ENCODE measurements at places on chromosomes 11 and 22. TPM values are rescaled to one million over a fixed set of nuclear protein-coding genes. Genes with fewer than 3 reads are reported as not detected.

Gene CLDN5
- not detected for total RNA-seq

Gene POLR2F
- 101 TPM for total RNA-seq

Gene MUC5AC
- total RNA-seq = not detected

Gene TIMP3
- 35.1 TPM for total RNA-seq

Gene GAL
- total RNA-seq = 1.6 TPM

Gene TEX54
- total RNA-seq = not detected

Gene OR2AG2
- total RNA-seq = 0.03 TPM

Gene KCNQ1OT1
- total RNA-seq = 0.25 TPM

Data from foreskin keratinocyte (primary cell).